Fibroblast of skin of right quadriceps (primary cell): ENCODE measurements at places on chromosomes 7 and 10.

- DNase-seq: no peak
Observed at GRCh38 chr7:2646680-2647571, 15.1 kb downstream of the TTYH3 start.

DNA sequence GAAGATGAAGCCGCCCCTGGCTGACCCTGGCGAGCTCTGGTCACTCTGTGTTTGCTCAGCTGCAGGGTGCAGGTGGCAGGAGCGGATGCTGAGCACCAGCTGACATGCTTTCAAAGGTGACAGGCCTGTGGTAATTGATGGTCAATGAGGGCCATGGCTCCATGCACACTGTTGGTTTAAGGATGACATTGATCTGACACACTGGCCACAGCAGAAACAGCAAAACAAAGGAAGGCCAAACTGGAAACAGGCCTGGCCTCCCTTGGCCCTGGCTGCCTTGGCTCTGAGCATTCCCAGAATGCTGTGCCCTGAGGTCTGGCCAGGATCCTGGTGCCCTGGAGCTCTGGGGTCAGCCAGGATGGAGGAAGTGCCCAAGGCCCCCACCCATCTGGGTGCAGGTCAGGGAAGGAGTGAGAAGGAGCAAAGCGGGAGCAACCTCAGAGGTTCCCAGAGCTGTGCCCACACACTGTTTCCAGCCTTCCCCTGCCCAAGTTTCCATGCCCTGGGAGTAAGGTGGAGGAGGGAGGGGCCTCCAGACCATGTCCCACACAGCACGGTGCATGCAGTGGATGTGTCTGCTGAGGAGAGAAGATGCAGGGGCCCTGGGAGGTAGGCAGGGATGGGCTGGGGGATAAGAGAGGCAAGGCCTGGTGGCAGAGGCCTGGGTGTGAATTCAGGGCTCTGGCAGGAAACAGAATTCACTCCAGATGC lies 302.2 kb downstream of the RPS24 start:
- DNase-seq: peak; percentile 6

GRCh38 chr10:35639021-35639727 lies 2.9 kb downstream of the FZD8 start:
- no peak for DNase-seq

DNA sequence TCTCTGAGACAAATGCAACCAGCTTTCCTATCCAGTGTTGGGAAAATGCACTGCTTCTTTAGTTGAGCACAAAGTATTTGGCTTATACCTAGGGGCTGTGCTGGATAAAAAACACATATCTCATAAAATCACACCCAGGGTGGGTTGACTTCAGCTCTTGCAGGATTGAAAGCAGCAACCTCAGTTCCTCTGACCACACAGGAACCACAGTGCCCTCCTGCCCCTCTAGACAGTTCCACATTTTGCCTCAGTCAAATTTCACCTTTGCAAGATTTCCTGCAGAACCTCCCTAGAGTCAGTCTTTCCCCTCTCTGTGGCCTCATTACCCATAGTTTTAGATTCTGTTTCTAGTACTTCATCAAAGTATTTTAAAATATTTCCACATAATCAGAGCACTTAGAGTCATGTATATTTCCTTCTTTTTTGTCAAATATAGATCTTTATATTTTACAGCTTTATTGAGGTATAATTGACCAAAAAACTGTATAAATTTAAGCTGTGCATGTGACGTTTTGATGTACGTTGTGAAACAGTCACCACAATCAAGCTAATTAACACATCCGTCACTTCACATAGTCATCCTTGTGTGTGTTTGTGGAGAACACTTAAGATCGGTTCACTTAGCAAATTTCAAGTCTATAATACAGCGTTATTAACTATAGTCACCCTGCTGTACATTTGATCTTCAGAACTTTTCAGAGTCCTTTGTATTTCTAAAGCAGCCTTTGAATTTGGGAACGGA lies 37.0 kb upstream of the EGR2 start:
- DNase-seq: no peak

DNA sequence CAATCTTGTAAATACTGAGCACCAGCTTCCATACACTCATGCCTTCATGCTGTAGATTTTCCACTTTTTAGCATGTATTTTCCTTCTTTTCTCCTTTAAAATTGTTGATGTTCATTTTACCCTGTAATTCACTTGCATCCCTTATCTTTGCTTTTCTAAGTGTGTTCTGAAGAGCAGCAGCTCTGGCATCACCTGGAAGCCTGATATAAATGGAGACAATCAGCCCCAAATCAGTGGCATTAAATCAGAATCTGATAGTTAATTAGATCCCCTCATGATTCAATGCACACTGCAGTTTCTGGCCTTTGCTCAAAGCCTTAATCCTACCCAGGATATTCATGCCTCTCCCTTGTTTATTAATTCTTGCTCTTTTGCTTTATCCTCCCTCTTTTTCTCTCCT lies 942.4 kb downstream of the XPNPEP1 start:
- DNase-seq: no peak
